GM12864 (cell line): ENCODE measurements at places on chromosomes 11 and 22.

DNA sequence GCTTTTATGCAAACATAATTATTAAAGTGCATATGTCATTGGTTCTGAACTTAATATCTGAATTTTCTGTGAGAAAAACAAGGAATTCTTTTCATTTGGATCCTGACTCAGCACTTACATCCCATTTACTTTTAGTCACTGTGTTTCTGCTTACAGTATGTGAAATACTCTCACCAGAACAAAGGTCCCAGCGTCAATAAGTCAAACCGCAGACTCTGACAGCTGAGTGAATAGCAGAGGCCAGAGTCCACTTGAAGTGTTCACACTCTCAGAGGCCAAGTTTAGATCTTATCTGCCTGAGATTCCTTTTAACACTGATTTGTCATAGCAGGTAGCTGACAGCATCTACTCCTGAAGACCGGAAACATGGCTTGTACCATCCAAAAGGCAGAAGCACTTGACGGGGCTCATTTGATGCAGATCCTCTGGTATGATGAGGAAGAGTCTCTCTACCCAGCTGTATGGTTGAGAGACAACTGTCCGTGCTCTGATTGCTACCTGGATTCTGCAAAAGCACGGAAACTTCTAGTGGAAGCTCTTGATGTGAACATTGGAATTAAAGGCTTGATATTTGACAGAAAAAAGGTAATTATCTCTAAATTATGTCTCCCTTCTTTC lies 14.6 kb downstream of the BBOX1 start:
- DNase-seq, result no peak

- DNase-seq, result no peak
Observed at GRCh38 chr11:132692891-132693290, 839.4 kb downstream of the OPCML start.

DNA sequence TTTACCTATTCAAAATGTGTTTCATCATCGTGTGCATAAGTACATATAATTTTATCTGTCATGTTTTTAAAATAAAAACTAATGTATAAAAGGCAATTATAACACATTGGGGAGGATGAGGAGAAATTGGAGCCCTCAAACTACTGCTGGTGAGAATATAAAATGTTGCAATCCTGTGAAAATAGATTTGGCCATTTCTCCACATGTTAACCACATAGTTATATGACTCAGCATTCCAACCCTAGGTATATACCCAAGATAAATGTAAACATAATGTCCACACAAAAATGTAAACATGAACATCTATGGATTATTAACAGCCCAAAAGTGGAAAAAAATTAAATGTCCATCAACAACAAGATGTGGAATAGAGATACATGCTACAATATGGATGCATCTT lies 928.0 kb upstream of the FAT3 start:
- no peak for DNase-seq

- DNase-seq, result no peak
Observed at GRCh38 chr11:104699981-104700380, 198.3 kb downstream of the CASP12 start.

GRCh38 chr11:65003282-65003681 lies 6.5 kb upstream of the BATF2 start:
- no peak for DNase-seq

DNA sequence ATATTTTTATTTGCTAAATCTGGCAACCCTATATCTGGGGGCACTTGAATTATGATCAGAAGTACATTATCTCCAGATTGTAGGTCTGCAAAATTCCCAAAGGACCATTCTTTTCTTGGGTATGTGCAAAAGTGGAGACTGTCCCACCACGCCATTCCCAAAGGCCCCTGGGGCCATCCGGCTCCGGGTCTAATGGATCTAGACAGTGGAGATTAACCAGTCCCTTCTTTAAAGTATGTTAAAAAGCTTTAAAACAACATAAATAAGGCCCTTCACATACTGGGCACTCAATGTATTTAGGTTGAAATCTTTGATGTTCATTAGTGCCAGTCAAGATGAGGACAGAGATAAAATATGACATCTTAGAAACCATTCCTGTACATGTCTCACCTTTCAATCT lies 124.1 kb downstream of the MAML2 start:
- no peak for DNase-seq

DNA sequence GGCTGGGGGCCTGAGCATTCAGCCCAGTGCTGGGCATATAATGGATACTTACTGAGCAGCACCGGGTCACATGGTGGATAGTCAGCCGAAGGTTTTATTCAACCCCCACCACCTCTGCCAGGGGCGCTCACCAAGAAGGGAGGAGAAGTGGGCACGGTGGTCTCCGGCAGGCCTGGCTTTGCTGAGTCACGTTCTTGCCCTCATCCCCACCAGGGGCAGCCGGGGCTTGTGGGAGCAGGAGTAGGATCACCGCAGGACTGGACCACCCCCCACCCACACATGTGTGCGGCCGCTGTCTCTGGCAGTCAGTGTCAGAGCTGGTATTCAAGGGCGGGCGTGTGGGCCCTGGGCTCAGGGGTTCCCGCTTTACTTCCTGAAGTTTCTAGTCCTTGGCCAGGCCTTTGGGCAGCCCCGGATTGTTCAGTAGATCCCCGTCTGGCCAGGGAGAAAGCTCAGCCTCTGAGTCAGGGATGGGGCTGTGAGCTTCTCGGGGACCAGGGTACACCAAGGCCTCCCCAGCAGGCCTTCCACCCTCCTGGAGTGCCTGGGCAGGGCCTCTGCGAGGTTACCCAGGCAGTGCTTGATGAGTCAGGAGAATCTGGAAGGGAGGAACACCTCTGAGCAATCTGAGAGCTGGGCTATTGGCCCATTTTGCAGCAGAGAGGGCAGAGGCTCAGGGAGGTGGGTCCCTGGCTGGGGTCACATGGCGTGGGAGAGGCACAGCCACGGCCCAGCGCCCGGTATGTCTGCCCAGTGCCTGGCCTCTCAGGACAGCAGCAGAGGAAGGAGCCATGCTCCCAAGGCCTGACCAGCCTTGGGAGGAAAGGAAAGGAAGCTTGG lies 60.6 kb downstream of the RTL6 start:
- DNase-seq, result no peak

DNA sequence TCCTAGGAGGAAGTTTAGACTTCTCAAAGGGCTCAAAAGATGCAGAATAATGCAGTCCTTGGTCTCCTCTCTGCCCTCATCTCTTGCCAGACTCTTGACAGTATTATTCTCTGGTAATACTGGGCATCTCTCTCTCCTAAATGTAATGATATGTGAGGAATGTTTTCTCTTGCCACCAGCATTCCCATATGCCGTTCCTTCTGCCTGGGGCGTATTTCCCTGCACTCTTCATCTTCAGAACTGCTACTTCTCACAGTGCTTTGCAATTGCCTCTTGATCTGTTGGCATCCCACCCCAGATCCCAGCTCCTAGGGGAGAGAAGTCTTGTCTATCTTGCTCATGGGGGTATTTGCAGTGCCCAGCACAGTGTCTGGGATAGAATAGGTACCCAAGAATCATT lies 107.4 kb downstream of the RASSF10 start:
- DNase-seq, result no peak

- DNase-seq, result no peak
Observed at GRCh38 chr11:41316751-41317150, 142.7 kb downstream of the LRRC4C start.

GRCh38 chr11:37598381-37598780 lies 1000.3 kb upstream of the RAG2 start:
- no peak for DNase-seq

- DNase-seq, result no peak
Observed at GRCh38 chr22:34966980-34967565, 98.9 kb upstream of the ISX start.

DNA sequence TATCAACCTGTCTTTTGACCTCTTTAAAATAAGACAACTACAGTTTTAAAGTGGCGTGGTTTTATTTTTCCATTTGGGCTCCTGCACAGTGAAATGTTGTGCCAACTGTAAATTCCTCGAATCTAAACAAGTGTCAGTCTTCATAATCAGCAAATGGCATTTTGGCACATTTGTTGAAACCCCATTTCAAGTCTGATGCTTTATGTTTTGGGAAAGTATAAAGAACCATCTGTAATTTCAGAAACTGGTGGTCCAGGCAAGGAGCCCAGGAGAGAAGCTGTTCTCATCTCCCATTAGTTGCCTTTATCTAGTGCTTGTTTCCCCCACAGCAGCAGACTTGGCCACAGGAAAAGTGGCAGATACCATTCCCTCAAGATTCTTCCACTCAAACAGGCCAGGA lies 32.7 kb downstream of the VWA5A start:
- DNase-seq, result no peak

GRCh38 chr11:96986516-96986915 lies 596.7 kb downstream of the JRKL start:
- no peak for DNase-seq

DNA sequence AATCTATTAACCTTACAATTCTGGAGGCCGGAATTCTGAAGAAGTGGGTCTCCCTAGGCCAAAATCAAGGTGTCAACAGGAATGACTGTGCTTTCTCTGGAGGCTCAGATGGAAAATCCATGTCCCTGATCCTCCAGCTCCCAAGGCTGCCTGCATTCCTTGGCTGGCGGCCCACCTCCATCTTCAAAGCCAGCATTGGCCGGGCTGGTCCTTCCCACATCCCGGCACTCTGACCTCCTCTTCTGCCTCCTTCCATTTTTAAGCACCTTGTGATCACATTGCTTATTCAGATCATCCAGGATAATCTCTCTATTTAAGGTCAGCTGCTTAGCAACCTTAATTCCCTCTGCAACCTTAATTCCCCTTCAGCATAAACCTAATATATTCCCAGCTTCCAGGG lies 22.7 kb upstream of the CTSD start:
- DNase-seq, result no peak

DNA sequence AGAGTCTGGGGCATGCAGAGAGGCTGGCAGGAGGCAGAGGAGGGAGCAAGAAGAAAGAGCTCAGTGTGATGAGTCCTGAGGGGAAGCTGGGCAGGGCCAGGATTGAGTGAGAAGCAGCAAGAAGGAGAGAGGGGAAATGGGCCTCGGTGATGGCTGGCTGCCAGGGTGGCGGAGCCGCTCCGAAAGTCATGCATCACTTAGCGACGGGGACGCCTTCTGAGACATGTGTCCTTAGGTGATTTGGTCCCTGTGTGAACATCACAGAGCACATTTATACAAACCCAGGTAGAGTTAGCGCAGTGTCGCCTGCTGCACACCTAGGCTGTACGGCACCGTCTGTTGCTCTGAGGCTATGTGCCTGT lies 15.1 kb downstream of the TBC1D22A start:
- no peak for DNase-seq
